CD8-positive, alpha-beta memory T cell (primary cell): ENCODE measurements at places on chromosomes 4 and X. TPM values are rescaled to one million over a fixed set of nuclear protein-coding genes. Genes with fewer than 3 reads are reported as not detected.

DNA sequence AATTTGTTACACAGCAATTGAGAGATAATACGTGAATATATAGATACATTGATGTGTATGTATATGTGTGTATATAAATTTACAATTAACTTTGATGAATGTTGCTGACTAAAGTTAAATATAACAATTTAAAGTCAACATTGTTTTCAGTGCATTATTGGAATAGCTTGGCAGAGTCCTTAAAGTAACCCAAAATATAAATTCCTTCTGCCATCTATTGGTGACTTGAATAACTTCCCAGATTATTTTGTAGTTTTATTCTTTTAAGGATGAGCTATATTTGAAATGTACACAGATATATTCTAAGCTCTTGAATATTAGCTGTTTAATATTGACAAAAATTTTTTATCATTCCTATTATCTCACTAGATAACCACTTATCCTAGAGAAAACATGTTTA is 298.2 kb upstream of the FSTL5 start:
- no peak overlapping the region for H3K27ac ChIP-seq
- H3K27me3 ChIP-seq, result no peaks in the 10 kb centered on the region
- no peaks in the 10 kb centered on the region for H3K36me3 ChIP-seq
- DNase-seq, result no peak

DNA sequence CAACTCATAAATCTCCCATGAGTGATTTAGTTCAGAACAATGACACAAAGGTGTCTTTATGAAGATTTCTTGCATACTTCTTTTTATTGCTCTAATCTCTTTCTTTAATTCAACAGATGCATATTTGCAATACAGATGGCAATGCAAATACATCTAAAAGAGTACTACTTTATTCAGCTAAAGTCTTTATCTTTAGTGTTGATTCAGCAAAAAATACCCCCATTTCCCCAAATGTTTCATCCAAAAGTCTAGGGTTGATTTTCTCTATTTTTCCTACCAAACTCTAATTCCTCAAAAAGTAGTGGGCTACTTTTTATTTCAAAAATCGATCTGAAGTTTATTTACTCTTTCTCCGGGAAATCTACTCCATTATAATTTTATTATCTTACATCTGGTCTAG is 1055.2 kb downstream of the STIM2 start:
- no peaks in the 10 kb centered on the region for H3K4me1 ChIP-seq
- no peaks in the 10 kb centered on the region for H3K27me3 ChIP-seq
- H3K4me3 ChIP-seq, result no peak overlapping the region
- no peak overlapping the region for H3K27ac ChIP-seq
- H3K36me3 ChIP-seq, result no peaks in the 10 kb centered on the region

- H3K27ac ChIP-seq, result no peak overlapping the region
- H3K4me3 ChIP-seq, result no peak overlapping the region
- H3K4me1 ChIP-seq, result no peaks in the 10 kb centered on the region
- DNase-seq, result no peak
- H3K36me3 ChIP-seq, result no peaks in the 10 kb centered on the region
Observed at GRCh38 chr4:2090642-2091041, 31.5 kb downstream of the NAT8L start.

DNA sequence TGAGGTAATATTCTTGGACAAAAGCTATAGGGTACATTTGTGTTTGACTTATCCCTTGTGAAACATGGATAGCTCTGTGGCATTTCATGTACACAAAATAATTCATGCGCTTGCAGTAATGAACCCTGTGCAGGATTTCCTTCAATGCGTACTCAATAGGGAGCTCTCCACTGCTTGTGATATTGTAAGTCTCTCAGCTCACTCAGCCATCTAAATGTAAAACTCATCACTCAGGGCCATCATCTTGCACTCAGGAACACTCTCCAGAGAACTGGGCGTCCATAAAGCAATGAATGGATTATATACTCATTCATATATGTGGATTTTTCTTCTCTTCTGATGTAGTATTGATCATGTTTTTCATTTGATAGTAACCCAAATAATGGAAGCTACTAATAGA is 288.1 kb downstream of the DCTD start:
- H3K36me3 ChIP-seq, result no peaks in the 10 kb centered on the region
- no peak for DNase-seq
- no peaks in the 10 kb centered on the region for H3K4me1 ChIP-seq
- no peak overlapping the region for H3K4me3 ChIP-seq
- H3K27me3 ChIP-seq, result no peaks in the 10 kb centered on the region

DNA sequence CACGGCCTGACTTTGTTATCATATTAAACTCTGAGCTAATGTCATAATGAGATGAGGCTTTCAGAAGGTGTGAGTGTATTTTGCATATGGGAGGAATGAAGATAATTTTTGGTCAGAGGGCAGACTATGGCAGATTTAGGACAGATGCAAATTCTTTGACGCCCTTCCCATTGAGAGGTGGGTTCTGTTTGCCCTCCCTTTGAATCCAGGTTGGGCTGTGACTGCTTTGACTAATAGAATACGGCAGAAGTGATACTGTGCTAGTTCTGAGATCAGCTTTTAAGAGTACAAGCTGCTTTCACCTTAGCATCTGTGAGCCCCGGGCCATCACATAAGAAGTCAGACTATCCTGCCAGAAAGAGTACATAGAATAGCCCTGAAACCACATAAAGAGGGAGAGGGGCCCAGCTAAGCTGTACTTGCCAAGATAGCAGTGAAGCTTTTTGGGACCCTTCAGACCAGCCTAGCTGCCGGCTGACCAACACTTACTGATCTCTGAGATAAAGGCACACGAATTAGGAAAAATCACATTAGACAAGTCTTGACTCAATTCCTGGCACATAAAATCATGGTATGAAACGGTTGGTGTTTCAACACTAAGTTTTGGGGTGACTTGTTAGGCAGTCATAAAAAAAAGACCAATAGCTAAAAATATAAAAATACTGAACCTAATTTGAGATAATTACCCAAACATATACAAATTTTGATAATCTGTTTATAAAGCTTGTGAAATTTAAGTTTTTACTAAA is 166.7 kb upstream of the SH3RF1 start:
- H3K4me1 ChIP-seq, result no peaks in the 10 kb centered on the region
- no peak overlapping the region for H3K27ac ChIP-seq
- H3K4me3 ChIP-seq, result no peak overlapping the region

DNA sequence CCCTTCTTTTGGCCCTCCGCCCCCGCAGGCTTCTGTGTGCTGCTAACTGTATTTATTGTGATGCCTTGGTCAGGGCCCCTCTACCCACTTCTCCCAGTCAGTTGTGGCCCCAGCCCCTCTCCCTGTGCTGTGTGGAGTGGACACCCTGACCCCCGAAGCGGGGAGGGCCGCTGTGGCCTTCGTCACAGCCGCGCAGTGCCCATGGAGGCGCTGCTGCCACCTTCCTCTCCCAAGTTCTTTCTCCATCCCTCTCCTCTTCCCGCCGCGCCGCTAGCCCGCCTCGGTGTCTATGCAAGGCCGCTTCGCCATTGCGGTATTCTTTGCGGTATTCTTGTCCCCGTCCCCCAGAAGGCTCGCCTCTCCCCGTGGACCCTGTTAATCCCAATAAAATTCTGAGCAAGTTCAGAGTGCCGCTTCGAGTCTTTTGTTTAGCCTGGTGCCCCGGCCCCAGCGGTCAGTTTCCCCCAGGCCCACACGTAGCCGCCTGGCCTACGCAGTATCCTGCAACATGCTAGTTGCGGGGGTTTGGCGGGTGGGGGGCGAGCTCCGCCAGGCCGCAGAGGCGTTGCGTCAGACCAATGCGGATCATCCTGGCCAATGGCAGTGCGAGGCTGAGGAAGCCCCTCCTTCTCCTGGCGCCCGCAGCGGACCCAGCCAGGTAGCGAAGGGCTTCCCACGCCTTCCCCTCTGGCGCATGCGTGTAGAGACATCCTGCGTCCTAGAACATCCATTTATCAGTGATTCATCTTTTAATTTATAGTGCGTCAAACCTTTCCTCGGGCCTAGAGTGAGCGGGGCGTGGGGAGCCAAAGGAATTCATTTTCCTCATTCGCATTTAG is 5.6 kb upstream of the KANTR start:
- H3K27ac ChIP-seq, result peak overlapping the region; percentile 80
- H3K27me3 ChIP-seq, result no peaks in the 10 kb centered on the region
- peaks cover 22% of the 10 kb centered on the region for H3K36me3 ChIP-seq
- peak; percentile 90 for DNase-seq
- H3K4me3 ChIP-seq, result peak overlapping the region; percentile 67

- H3K4me1 ChIP-seq, result no peaks in the 10 kb centered on the region
- H3K36me3 ChIP-seq, result no peaks in the 10 kb centered on the region
- H3K27ac ChIP-seq, result no peak overlapping the region
Observed at GRCh38 chr4:168880072-168880675, 129.9 kb downstream of the CBR4 start.

- H3K4me3 ChIP-seq, result no peak overlapping the region
- no peaks in the 10 kb centered on the region for H3K4me1 ChIP-seq
- H3K36me3 ChIP-seq, result no peaks in the 10 kb centered on the region
- no peak for DNase-seq
- H3K27ac ChIP-seq, result no peak overlapping the region
Observed at GRCh38 chr4:54359919-54360650, 131.0 kb downstream of the PDGFRA start.

DNA sequence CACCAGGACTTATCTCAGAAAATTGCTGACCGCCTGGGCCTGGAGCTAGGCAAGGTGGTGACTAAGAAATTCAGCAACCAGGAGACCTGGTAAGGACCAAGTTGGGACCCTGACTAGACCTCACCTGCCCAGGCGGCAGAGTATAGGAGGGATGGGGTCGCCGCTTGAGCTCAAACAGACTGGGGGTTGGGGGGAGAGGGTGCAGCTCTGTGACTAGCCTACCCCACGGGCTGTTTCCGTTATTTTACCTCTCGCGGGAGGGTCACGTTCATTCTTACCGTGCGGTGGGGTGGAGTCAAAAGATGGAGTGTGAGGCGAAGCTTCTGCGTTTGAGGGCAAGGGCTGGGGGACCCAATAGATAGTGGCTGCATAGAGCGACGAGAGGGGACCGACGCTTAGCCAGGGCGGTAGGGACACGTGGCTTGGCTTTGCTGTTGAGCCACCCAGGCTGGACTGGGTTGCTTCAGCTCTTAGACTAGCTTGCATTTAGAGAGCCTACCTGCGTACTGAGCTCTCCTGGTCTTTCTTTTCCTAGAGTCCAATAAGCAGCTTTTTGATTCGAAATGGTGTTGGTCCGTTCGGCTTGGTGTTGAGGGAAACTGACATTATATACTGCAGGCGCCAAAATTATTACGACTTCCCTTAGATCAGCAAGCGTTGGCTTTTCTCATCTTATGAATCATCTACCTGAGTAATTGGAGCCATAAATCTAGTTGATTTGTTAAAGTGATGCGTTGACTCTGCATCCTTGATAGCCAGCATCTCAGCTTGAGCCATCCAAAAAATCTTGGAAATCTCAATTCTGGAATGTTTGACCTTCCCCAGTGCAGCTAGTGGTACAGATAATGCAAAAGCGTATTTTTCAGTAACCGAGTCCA is 591 bp downstream of the PRPS1 start:
- peaks cover 9% of the 10 kb centered on the region for H3K4me1 ChIP-seq
- H3K27ac ChIP-seq, result peak overlapping the region; percentile 83
- no peaks in the 10 kb centered on the region for H3K36me3 ChIP-seq

DNA sequence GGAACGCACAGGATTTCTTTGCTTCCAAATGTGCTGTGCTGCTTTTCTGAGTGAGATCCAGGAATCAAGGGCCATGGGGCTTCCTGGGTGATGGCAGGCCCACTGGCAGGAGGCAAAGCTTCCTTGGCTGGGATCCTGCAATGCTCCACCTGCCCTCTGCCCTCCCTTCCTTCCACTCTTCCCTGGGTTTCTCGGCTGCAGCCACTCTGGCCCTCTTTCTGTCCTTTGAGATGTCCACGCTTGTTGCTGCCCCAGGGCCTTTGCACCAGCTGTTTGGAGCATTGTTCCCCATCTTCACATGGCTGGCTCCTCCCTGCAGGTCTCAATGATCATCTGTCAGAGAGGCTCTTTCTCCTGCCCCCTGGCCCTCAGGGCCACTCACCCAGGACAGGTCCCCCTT is 78.9 kb downstream of the PSAPL1 start:
- no peaks in the 10 kb centered on the region for H3K27me3 ChIP-seq
- H3K27ac ChIP-seq, result no peak overlapping the region
- no peak overlapping the region for H3K4me3 ChIP-seq
- DNase-seq, result no peak

DNA sequence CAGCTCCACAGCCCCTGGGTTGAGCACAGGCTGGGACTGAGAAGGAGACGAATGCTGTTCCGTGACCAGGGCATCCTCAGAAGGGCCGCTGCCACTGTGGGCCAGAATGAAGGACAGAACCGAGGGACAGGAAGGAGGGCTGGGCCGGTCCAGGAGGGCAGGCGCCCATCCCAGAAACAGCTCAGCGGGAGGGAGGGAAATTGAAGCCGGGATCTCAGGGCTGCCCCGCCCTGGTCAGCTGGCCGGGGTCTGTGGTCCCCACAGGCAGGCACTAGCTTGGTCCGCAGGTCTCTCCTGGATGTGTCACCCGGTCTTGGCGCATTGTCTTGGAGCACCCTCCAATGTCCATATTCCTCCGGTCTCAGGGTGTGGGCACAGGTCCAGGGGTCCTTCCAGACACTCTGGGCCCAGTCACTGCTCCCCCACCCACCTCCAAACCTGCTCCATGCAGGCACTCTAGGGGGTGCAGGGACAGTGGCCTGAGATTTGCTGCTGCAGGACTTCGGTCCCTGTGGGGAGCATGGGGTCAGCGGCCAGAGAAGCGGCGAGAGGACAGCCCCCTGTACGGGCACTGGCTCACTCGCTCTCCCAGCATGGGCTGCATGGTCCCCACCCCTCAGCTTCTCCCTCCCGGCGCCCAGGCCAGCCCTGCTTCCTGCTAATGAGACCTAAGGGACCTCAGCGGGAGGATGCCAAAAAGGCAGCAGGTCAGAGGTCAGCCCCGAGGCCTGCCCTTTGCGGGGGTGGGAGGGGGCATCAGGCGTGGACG is 23.9 kb upstream of the MXD4 start:
- no peak overlapping the region for H3K27ac ChIP-seq
- DNase-seq, result no peak
- no peaks in the 10 kb centered on the region for H3K36me3 ChIP-seq
- H3K4me1 ChIP-seq, result peaks cover 63% of the 10 kb centered on the region
- H3K4me3 ChIP-seq, result no peak overlapping the region

DNA sequence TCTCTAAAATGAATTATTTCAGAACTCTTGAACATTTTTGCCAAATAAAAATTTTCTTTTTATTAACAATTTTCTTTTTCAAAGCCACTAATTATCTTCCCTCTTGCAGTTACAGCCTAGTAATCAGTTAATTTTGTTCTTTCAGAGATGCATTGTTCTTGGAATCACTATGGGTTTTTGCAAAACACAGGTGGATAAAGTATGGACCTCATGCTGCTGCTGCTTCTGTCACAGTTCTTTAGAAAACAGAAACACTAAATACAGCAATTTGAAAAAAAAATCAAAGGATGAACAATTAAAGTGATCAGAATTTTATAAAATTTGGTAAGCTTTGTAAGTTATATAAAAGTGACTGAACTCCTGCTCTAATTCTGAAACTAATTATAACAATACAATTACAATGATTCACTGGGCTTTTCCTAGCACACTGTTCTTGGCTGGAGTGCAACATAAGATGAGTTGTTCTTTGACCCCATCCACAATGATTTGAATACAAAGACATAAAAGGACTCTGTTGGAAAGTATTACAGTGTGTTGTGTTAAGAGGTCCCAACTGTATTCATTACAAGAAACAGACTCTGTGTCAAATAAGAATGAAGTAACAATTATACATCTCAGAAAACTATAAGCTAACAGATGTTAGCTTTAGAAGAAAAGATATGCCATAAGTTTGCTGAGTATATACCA is 59.4 kb upstream of the GK2 start:
- no peak for DNase-seq
- H3K4me3 ChIP-seq, result no peak overlapping the region
- H3K27me3 ChIP-seq, result no peaks in the 10 kb centered on the region
- H3K4me1 ChIP-seq, result no peaks in the 10 kb centered on the region
- no peaks in the 10 kb centered on the region for H3K36me3 ChIP-seq

Gene GAGE12F
- not detected for total RNA-seq

Gene POU3F4
- not detected for total RNA-seq

Gene LAMTOR3
- total RNA-seq, result 35.7 TPM

Gene TASL
- 1.5 TPM for total RNA-seq

Gene STATH
- total RNA-seq, result not detected

Gene S100P
- 1.2 TPM for total RNA-seq

Gene FABP2
- total RNA-seq, result not detected

Gene ADAM29
- not detected for total RNA-seq
